ENCODE measurements at places on chromosomes 7 and 10.

DNA sequence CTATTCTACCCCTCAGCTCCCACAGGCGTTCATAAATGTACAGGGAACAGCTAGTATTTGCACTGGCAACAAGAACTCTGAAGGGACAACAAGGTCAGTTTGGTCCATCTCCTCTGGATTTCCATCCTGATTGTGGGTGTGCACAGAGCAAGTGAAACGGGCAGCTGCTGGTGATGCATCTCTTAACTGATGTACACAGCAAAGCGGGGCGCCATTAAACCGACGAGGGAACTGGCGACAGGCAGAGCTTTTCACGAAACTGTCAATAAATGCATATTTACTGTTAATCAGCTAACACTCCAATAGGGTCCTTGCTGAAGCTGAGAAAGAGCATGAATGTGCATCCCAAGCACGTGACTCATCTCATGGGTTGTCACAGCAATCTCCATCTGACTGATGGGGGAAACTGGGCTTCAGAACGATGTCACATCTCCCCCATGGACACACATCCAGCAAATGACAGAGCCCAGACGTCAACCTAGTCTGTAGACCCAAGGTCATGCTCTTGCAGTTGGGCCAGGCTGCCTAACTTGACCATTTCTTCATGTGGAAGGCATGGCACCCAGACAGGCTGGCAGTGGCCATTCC is 54.2 kb downstream of the FAM53B start:
- no peak for DNase-seq

DNA sequence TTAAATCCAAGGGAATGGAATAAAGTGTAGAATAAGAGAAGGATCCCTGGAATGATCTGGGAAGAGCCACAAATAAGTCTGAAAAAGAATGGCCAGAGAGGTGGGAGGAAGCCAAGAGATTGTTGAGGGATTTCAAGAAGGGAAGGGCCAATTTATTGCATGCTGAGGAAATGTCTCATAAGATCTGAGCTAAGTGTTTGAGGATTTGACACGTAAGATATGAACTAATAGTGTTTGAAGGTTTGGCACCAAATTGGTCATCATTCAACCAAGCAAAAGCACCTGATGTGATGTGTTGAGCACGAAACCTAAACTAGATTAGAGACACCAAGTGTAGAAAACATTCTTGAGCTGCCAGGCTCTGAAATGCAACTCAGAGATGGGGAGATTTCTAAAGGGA is 97.9 kb downstream of the TSPAN12 start:
- no peak for DNase-seq

- DNase-seq: no peak
Observed at GRCh38 chr10:109426987-109427386, 496.3 kb downstream of the XPNPEP1 start.

DNA sequence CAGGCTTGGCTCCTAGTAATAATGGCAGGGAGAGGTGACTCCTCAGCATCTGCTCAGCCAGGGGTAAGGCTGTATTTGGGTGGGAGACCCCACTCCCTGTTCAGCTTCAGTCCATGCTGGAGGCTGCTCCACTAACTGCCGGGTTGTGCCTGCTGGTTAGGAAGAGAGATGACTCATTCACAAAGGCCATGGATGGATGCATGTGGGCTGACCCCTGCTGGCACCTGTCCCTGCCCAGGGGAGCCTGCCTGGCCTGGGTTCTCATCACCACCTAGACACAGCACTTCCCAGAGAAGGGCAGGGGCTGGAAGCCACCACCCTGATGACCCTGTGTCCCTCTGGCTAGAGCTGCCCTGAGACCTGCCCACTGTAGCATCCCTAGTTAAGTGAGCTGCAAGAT is 59.0 kb downstream of the VSTM4 start:
- no peak for DNase-seq

- no peak for DNase-seq
Observed at GRCh38 chr7:146539836-146540235, 423.2 kb downstream of the CNTNAP2 start.

- DNase-seq: no peak
Observed at GRCh38 chr10:103276251-103276895, 565 bp upstream of the INA start.

GRCh38 chr10:99520040-99520846 is 12.5 kb upstream of the NKX2-3 start:
- no peak for DNase-seq

GRCh38 chr10:122468307-122468925 is 7.1 kb downstream of the HTRA1 start:
- DNase-seq: no peak

GRCh38 chr10:79241990-79242619 is 105.2 kb upstream of the PPIF start:
- peak; percentile 53 for DNase-seq

DNA sequence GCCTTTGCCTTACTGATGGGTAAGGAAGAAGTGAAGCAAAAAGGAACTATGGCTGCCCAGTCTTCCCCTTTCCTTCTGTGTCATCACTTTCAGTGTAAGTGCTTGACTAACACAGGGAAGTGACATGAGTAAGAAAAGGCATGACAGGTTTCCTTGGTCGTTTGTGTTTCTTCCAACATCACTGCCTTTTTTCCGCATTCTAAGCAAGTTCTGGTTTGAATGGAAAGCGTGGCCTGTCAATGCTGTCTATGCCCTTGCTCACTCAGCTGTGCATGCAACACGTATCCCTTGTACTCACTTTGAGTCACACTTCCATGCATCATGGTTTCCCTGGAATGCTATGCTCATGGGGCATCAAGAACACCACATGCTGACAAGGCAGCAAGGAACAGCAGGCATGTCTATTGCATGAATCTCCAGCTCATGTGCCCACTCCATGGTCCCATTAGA is 111.8 kb downstream of the OAT start:
- no peak for DNase-seq

DNA sequence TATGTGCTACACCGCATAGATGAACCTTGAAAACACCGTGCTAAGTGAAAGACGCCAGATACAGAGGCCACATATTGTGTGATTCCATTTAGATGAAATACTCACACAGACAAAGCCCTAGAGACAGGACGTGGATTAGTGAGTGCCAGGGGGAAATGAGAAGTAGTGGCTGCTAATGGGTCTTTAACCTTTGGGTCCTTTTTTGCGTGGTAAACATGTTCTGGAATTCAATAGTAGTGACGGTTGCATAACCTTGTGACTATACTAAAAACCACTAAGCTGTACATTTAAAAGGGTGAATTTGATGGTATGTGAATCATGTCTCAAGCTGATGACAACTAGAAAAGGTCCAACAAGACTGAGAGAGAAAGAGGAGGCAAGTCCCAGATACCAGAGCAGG is 15.6 kb downstream of the SMKR1 start:
- DNase-seq: no peak

Measured in GM19239 (cell line).